ENCODE measurements at places on chromosomes 11 and 22.
A peak's percentile ranks its signal among the peaks of the same experiment; 100 is the strongest.

GRCh38 chr22:26553056-26553752 is 36.7 kb downstream of the TPST2 start:
- DNase-seq = peak; percentile 72

GRCh38 chr11:44904261-44905020 is 46.2 kb downstream of the TP53I11 start:
- no peak for DNase-seq

GRCh38 chr11:61294717-61295595 is at the start of gene VWCE:
Gene VWCE, minus strand, starts transcription at chr11:61295316. Its CDS starts 279 bp downstream, at chr11:61295037.
- no peak for DNase-seq

GRCh38 chr22:26643418-26644100 is 13.8 kb upstream of the MIAT start:
- no peak for DNase-seq

DNA sequence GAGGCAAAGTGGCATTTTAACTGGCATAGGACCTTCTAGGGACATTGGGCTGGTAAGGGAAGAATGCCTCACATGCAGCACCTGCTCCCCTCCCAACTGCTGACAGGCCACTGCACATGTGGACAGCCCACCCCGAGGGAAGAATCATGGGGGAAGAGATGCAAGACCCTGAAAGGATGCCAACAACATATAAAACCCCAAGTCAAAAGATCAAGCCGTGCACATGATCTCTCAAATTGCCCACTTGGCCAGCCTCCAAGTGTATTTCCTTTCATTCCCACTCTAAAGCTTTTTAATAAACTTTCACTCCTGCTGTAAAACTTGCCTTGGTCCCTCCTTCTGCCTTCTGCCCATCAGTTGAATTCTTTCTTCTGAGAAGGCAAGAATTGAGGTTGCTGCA is 947.8 kb upstream of the CCDC90B start:
- DNase-seq = no peak

DNA sequence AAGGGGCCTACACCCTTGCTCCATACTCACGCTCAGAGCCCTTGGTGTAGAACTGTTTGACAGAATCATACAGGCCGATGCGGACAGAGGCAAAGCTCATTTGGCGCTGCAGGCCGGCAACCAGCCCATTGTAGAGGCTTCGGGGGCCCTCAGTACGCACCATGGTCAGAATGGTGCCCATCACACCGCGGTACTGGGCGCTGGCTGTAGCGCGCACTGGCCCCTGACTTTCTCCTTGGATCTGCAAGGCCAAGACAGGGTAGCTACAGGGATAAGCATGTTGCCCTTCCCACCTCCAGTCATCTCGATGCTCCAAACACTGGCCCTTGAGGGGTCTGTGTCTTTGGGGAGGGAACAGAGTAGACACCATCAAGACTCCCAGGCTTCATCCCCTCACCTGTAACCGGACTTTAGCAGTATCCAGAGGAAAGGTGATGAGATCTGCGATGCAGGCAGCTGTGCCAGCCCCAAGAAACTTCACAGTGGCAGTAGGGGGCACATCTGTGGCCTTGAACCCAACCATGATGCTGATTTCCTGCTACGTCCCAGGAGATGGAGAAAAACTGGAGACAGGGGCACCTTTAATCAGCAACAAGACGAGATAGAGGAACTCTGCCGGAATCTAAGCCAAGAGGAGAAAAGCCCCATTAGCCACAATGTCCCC is 4.7 kb downstream of the UCP2 start:
- DNase-seq = no peak

GRCh38 chr22:47202819-47203553 is 440.5 kb downstream of the TBC1D22A start:
- DNase-seq = no peak

DNA sequence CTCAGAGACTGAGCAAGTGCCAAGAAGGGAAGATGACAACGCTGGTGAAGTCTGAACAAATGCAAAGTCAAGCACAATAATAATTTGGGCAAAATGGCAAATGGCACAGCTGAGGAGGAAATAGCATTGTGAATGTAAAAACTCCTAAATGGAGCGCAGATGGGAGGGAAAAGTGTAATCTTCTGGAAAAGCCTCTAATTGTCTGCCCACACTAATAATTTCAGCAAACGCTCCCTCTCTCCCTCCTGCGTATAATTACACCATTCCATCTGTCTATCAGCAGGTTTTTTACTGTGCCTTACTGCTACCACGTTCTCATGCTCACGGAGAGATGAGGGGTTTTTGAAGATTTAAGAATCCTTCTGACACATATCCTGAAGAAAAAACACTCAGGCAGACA is 302.6 kb downstream of the KIRREL3 start:
- DNase-seq = no peak

- DNase-seq = no peak
Measured at GRCh38 chr11:121656328-121657090, 203.7 kb upstream of the SORL1-AS1 start.

- no peak for DNase-seq
Measured at GRCh38 chr22:25147642-25147928, 52.1 kb upstream of the CRYBB3 start.

- no peak for DNase-seq
Measured at GRCh38 chr11:125326126-125326525, 161.6 kb downstream of the PKNOX2 start.

DNA sequence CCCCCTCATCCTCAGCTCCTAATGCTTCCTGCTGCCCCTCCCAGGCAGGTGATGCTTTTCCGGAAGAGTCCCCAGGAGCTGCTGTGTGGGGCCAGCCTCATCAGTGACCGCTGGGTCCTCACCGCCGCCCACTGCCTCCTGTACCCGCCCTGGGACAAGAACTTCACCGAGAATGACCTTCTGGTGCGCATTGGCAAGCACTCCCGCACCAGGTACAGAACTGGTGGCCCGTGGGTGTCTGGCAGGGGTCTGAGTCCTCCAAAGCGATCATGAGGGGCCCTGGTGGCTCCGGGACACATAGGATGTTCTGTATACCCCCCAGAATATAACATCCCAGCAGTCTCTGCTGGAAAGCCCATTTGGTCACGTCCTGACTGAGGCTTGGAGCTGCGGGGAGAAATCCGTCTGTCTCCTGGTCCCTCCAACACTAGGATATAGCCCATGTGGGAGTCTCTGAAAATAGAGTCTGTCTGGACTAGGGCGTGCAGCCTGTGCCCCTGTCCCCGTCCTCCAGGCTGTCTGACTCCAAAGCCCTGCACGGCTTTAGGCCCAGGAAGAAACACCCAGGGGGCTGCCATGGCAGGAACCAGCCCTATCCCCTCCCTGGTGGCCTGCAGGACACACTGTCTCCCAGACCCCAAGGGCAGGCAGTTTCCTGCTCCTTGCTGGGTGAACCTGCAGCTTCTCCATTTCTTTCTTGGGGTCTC is 9.1 kb downstream of the F2 start:
- DNase-seq = no peak

DNA sequence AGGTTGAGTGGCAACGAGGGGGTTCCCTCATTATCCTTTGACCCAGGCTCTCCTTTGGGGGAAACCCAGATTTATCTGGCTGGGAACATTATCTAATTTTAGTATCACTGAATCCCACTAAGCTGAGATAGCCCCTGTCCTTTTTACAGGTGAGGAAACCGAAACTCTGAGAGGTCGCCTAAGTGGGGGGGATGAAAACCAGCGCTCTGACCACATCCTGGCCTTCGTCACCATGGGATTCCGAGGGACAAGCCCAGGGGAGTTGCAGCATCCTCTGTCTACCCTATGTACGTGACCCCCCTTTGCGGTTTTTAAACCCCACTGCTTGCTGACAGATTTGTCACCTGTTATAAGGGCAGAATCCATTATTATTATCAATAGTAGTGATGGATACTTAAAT is 61.0 kb downstream of the ISX start:
- DNase-seq = no peak

DNA sequence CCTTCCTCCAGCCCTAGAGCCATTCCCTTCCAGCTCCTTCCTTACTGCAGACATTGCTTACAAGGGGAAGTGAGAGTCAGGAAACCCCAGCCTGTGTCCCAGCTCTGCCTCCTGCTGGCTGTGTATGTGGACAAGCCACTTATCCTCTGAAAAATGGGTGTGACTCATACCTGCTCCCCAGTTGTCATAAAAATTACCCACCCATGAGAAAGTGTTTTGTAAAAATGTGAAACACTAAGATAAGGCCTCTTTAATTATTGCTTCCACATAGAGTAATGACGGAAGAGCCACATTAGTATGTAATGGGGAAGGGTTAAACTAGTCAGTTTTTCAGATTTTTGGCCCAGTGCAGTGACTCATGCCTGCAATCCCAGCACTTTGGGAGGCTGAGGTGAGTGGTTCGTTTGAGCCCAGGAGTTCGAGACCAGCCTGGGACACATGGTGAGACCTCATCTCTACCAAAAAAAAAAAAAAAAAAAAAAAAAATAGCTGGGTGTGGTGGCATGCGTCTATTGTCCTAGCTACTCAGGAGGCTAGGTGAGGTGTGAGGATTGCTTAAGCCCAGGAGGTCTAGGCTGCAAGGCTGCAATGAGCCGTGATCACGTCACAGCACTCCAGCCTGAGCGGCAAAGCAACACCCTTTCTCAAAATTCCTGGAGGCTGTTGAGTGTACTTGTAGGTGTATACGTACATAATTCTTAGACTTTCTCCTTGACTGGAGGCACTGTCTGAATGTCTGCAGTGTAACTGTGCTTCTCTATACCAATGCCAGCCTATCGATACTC is 84.9 kb downstream of the CTTN start:
- DNase-seq = no peak

GRCh38 chr11:108565653-108566052 is 27.9 kb downstream of the EXPH5 start:
- no peak for DNase-seq

DNA sequence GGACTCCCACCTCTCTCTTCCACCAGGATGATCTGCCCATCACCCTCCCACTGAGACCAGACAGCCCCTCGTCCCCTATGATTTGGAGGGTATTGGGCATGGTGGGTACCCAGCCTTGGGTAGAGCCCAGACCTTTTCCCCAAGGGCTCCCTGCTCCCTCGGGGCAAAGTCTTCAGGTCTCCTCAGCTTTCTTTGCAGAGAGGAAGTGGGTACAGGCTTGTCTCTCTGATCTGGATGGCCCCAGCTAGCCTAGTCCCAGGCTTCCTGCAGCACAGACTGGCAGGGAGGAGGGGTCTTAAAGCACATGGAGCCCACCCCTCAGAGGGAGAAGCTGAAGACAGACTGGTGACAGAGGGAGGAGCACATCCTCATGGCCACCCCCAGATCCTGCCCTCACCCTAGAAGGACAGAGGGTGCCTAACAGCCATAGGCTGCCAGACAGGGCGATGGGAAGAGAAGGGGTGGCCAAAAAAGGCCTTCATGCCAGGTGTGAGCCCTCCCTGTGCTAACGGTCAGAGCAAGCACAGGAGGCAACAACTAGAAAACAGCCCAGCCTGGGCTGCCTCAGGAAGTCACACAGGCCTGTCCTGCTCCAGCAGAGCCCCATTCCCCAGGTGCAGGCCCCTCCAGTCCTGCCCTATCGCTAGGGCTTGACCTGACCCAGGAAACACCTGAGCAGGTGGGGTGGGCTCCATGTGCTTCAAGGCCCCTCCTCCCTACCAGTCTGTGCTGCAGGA is 30.4 kb downstream of the SLC22A12 start:
- DNase-seq = no peak

GRCh38 chr11:73402834-73403185 is 26.6 kb downstream of the RELT start:
- no peak for DNase-seq

- no peak for DNase-seq
Measured at GRCh38 chr11:118295815-118296454, 8.6 kb upstream of the CD3E start.

GRCh38 chr11:6616596-6617250 is 2.5 kb downstream of the TPP1 start:
- DNase-seq = no peak

GRCh38 chr22:27709919-27710675 is 91.5 kb downstream of the MN1 start:
- DNase-seq = no peak

DNA sequence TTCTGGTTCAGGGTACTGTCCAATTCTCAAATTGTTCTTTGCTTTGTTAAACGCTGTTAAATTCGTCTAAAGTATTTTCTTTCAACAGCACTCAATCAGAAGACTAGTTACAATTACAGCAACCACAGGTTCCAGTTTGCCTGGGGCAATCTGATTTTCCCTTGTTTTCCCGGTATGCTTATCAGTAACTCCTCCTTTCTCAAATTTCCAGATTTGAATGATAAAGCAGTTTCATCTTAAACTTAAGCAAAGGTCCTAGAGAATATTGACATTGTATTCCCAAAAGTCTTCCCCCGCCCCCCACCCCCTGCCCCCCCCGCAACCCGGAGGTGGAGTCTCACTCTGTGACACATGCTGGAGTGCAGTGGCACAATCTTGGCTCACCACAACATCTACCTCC is 10.5 kb upstream of the USP28 start:
- no peak for DNase-seq

DNA sequence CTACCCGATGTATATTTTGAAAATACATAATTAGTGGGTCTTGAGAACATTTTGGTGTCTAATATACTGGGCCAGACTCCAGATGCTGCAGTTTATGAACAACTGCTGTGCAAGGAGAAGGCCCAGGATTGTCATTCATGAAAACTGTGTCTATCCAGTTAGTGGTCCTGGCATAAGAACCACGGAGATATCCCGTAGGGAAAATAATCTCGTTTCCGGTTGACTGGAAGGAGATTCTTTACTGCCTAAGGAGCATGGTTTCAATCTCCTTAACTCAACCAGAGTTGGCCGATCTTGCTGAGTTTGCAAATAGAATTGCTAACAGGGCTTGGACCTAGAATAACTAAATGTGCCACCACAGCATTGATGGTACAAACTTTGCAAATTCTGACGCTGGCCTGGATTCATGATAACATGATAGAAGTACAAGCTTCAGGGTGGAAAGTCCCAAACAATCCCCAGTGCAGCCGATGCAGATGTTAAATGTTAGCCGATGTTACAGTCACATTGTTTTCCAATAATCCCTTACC is 4.6 kb upstream of the RTCB start:
- DNase-seq = no peak

DNA sequence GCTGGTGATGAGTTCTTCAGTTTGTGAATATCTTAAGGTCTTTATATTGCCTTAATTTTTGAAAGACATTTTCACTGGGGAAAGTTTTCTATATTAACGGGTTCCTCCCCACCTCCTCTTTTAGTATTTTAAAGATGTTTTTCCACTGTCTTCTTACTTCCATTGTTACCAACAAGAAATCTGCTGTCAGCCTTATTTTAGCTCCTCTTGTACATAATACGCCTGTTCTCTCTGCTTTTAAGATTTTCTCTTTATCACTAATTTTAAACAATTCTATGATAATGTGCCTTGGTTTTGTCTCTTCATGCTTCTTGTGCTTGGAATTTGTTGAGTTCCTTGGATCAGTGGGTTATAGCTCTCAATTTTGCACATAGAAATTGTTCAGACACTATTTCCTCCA is 280.4 kb downstream of the DCDC1 start:
- DNase-seq = no peak

- no peak for DNase-seq
Measured at GRCh38 chr22:46649141-46650077, 29.2 kb downstream of the GRAMD4 start.

GRCh38 chr22:31857247-31857646 is 87.1 kb upstream of the YWHAH start:
- DNase-seq = no peak

- DNase-seq = no peak
Measured at GRCh38 chr11:69064394-69064957, 15.7 kb downstream of the TPCN2 start.
